ENCODE measurements at places on chromosomes 3 and 15.

- no peak for DNase-seq
Measured at GRCh38 chr3:63933459-63933858, 21.3 kb upstream of the SCAANT1 start.

DNA sequence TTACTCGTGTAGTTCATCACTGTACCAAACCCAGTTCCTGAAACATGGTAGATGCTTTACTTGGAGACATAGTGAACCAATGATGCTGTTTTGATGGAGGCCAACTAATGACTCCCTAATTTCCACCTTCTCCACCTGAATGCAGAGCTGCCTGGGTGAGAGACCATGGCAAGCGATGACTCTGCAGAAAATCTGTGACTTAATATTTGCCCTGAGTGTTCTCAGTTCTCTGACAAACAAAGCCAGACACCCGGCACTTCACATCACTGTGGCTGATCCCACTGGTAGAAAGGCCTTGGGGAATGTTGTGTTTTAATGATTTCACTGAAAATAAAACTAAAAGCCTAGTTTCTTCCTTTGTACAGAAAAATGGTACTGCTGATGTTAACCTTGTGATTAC, 39.5 kb upstream of the UBE3A start:
- DNase-seq: no peak

DNA sequence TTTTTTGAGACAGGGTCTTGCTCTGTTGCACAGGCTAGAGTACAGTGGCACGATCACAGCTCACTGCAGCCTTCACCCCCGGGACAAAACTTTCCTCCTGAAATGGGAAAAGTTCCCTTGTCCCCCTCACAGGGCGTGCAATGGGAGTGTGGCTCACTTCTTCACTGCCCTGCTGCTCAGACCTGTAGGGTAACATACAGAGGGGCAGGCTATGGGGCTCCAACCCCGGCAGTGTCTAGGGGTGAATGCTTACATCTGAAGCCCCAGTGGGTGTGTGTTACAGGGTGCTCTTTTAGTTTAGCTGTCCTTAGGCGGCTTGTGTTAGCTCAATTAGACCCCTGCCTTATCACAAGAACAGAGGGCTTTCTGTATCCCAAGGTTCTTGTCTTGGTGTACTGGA, 157.3 kb downstream of the RBPMS2 start:
- DNase-seq: no peak

DNA sequence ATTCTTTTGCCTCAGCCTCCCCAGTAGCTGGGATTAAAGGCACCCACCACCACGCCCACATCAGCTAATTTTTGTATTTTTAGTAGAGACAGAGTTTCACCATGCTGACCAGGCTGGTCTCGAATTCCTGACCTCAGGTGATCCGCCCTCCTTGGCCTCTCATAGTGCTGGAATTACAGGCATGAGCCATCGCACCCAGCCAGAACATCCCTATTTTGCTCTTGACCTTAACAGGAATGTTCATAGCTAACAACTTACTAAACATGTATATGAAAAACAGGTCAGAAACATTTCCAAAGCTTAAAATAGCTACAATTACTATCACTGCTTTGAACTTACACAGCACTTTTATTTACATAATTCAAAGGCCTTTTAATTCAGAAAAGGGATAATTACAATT, 33.7 kb downstream of the UQCC5 start:
- peak; percentile 28 for DNase-seq

- DNase-seq: no peak
Measured at GRCh38 chr3:113676261-113676660, 20.2 kb downstream of the USF3 start.

DNA sequence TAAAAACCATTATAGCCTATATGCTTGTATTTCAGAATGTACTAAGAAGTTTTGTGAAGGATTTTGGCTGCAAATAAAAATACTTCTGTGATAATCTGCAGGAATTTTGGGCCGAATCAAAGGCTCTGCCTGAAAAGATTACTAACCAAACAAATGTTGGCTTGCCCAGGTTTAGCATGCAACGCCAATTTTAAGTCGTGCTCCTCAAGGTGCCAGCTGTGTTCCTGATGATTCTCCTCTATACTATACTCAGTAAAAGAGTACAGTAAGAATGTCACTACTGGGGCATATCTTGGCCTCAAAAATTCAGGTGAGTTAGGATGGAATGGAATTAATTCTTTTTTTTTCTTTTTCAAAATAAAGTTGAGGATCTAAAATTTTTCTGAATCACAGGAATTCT, 150.8 kb upstream of the TSPAN3 start:
- DNase-seq: no peak

DNA sequence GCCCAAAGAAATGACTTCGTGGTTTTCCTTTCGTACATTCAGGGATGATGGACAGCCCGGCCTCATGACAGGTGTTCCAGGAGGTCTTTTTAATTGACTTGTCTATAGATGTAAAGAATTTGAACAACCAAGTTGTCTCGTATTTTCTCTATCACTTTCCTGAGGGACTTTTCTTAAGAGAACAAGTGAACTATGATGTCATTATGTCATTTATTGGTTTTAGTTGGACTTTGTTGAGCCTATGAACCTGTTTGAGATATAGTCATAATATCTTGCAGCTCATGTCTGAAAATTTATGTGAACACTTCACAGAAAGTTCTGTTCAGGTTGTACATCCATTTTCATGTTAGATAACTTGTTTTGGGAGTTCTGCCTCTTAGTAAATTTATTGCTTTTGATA, 89.2 kb downstream of the RBMS3 start:
- no peak for DNase-seq

DNA sequence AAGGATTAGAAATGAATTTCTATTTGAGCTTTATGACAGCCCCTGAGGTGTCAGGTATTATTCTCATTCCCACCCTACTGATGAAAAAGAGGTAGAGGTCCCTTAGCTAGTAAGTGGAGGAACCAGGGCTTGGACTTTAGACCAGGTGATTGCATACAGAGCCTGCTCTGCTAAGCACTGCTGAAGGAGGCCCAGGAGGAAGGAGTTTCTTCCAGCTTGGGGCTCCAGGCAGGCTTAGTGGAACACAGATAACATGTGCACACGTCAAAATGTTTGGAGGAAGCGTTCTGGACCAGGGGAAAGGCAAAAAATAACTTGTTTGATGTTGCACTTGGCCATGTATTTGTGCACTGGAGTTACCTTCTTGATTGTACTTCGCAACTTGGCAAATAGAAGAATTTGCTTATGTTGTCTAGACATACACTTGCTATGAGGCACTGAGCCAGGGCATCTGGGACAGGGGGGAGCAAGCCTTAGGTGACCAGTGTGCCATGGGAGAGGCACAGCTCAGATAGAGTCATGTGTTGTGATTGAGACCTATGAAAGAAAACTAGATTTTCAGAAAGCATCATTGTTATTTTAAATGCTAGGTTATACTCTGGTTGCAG, 22.4 kb downstream of the IFT122 start:
- DNase-seq: no peak

DNA sequence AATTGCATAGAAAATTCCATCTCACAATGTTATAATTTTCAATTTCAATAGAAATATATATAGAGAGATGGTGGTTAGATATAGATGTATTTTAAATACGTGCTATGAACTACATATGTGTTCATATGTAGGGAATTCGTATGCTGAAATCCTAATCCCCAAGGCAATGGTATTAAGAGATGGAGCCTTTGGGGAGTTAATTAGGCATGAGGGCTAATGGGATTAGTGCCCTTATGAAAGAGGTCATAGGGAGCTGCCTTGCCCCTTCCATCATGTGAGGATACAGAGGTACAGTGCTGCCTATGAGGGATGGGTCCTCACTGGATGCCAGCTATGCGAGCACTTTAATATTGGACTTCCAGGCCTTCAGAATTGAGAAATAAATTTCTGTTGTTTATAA, 79.6 kb upstream of the CCDC54 start:
- no peak for DNase-seq

DNA sequence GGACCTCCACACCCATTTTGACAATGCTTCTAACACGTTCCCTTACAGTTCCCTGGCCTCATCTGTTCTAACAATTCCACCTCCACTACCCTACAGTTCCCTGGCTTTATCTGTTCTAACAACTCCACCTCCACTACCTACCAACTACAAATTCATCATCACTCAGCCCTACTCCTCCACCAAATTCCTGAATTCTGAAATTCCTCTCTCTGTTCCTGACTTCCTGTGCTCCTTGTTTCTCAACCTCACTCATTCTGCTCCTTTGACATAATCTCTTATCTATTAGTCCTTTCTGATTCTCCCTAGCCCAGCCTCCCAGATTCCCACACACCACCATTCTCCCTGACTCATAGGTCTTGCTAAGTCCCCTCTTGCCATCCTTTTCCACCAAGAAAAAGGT, 22.5 kb downstream of the UPK1B start:
- DNase-seq: peak; percentile 50

GRCh38 chr3:166445865-166446264, 608.6 kb upstream of the BCHE start:
- DNase-seq: peak; percentile 19

GRCh38 chr3:115359536-115359935, 212.4 kb upstream of the ZBTB20 start:
- DNase-seq: peak; percentile 6

GRCh38 chr15:77097921-77098320, 27.0 kb upstream of the TSPAN3 start:
- no peak for DNase-seq

- no peak for DNase-seq
Measured at GRCh38 chr15:45101749-45102148, 12.2 kb downstream of the DUOX2 start.

- no peak for DNase-seq
Measured at GRCh38 chr15:41683955-41684354, 23.8 kb downstream of the MGA start.

GRCh38 chr3:117355566-117355965, 646.0 kb downstream of the TUSC7 start:
- DNase-seq: peak; percentile 0

DNA sequence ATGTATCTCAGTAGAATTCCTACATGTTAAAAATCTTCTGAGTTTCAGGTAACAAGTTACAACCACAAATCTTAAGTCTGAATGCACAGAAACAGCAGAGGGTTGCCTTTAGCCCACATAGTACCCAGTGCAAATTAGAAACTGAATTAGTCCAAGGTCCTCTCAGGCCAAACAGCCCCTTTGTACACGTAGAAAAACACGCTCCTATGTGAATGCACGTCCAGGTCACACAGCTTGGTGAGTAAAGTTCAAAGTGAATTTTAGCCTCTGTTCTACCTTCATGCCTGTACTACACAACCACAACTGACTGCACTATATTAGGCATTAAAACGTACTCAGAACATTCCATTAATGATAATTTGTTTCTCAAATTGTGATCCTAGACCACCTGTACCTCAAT, 46.3 kb downstream of the GYG1 start:
- no peak for DNase-seq

DNA sequence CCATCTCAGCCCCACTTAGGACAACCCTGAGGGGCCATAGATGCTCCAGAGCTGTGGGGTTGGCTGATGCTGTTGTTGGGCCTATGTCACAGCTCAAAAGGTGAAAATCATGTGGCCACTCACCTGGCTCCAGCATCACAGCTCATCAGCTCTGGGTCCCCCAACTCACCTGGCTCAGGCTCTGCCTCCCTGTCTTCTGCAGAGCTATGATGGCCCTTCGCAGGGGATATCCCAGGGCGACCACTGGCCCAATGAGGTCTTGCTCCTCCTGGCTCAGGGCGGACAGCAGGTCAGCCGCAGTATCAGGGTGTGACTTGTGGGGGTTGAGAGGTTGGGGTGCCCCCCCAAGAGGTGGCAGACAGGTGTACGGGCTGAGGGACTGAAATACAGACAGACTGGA, 15.7 kb downstream of the UBAP1L start:
- DNase-seq: no peak

- DNase-seq: no peak
Measured at GRCh38 chr3:143531101-143531500, 317.2 kb downstream of the SLC9A9 start.

DNA sequence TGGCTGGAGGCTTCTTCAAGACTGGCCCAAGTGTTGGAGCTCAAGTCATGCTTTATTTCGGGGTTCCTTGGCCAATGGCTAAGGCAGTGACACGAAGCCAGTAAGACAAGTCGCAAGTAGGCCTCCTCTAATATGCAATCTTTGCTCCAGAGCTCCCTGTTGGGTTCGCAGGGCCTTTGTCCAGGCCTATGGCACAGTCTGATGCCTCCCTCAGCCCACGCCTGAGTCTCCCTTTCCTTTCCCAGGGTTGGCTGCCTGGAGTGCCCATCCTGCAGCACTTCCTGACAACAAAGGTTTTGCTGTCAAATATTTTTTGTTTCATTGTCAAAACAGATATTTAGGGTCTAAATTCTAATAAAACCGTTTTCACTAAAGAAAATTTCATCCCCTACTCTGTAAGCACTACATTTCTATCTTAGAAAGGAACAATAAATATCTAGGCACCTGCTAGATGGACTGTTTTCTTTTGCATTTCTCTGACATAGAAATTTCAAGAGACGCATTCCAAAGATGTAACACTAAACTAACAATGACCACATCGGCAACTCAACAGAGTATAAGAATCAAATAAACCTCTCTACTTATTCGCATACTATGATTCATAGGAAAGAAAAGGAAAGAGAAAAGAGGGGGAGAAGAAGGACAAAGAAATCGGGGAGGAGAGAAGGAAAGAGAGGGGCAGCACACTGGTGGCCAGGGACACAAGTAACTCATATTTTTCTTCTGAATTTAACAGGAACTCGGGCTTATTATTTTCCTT, 393.1 kb upstream of the ATP11B start:
- no peak for DNase-seq

DNA sequence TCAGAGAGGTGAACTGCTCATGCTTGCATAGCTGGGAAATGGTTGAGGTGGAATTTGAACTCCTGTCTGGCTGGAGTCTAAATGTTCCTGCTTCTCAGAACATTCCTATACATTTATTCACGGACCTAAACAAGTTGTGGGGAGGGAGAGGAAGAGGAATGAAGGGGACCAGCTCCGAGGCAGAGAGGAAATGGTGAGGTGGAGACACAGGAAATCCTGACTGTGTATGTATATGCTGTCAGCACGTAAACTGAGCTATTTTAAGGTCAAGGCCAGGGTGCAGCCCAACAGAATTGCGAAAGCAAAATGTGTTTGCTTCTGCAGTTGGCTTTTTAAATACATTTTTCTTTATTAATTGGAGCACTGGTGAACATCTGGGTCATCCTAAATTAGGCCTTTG, 74.1 kb upstream of the POMGNT2 start:
- DNase-seq: peak; percentile 96

DNA sequence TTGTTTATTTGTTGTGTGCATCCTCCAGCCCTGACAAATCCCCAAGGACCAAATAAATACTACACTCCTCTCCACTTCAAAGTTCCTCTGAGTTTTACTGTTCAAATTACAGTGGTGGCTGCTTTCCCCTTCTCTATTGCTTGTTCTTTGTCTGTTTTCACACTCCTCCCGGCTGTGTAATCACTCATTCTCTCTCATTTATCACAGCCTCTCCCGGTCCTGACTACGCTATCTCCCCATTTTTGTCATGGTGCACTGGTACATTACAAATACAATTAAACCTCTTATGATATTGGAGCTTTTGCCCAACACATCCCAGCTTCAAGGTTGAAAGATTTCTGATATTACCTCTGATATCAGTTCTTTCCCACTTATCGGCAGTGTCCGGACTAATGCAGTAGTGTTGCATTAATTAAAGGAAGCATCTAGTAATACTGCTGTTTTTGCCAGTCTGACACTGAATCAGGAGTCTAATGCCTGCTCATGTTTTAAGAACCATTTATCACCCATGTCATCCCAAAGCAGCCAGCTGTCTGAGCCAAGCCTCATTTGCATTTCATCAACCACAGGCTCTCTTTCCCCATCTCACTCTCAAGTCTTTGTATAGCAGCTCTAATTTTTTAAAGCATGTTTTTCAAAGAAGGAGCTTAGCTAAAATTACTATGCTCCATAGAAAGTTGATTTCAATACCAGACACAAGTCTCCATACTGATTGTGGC, 740.5 kb downstream of the ROBO2 start:
- no peak for DNase-seq

- no peak for DNase-seq
Measured at GRCh38 chr3:179695672-179696313, 43.0 kb downstream of the USP13 start.
